ENCODE measurements at places on chromosomes 7 and 10.

DNA sequence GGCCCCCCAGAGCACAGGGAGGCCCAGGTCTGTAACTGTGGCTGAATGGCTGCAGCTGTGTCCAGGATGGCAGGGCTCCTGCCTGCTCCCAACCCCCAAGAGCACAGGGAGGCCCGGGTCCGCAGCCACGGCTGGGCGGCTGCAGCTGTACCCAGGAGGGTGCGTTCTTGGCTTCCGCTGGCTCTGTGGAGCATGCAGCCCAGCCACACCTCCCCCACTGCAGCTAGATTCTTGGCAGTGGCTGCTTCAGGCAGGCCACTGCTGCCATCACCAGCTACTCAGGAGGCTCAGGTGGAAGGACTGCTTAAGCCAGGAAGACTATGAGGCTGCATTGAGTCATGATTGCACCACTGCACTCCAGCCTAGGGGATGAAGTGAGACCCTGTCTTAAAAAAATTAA lies 27.9 kb downstream of the C7orf25 start:
- DNase-seq, result peak; percentile 81

DNA sequence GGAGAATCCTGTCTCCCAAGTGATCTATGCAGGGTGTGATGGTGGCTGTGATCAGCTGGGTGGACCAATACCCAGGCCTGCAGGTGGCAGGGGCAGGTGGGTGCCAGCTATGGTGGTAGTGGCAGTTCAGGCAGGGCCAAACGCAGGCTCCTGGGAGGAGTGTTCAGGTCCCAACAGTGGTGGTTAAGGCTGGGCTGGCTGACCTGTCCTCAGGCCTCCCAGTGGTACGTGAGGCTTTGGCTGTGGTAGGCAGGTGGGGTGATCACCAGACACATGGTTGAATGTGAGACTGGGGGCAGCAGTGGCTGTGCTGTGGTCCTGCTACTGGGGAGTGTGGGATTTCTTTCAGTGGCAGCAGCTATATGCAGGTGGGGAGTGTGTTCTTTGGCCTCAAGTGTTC lies 126.7 kb upstream of the STARD3NL start:
- DNase-seq, result no peak

DNA sequence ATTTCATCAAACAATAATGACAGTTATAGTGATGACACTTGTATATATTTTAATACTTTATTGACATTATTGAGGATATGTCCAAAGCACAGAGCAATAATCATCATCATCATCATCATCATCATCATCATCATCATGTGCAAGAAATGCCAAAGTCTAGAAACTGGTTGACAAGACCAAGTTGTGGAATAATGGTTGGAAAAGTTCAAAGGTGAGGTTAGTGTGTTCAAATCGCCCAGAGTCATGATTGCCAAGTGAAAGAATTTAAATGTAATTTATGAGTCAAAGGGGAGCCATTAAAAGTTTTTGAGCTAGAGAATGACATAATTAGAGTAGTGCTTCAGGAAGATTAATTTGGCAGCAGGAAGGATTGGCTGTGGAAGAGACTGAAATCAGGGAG lies 852.4 kb downstream of the SORCS1 start:
- no peak for DNase-seq

GRCh38 chr10:87551326-87551725 lies 46.6 kb downstream of the MINPP1 start:
- DNase-seq, result no peak

GRCh38 chr10:91316486-91316885 lies 93.7 kb upstream of the HECTD2 start:
- no peak for DNase-seq

DNA sequence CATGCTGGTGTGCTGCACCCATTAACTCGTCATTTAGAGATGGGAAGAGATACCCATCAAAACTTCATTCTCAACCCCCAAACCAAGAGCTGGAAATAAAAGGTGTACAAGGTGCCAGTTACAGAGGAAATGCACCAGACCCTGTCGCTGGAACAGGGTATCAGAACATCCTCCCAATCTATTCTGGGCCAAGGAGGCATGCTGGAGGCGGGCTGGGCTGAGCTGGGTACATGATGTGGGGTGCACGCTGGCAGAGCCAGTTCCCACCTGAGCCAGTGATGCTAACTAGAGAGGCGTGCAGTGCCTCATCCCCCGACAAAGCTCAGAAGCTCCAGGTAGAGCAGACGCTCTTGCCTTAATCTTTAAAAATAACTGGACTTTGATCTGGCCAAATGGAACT lies 70.1 kb downstream of the NPSR1 start:
- DNase-seq, result no peak

DNA sequence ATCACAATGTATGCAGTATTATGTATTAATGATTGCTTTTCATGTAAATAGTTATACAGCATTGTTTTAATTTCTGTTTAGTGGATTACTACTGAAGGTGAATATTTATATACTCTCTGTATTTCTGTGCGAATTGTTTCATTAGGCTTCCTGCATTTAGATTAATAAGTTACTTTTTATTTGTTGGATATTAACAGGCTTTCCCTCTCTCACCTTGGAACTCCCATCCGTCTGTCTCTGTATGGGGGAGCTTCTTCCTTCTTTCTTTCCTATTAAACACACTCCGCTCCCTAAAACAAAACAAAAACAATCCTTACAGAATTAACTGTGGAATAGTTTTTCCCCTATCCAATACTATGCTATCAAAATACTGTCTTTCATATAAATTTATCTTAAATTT lies 205.1 kb downstream of the CACNB2 start:
- no peak for DNase-seq

GRCh38 chr10:55263327-55263726 lies 462.3 kb upstream of the PCDH15 start:
- DNase-seq, result no peak

- DNase-seq, result no peak
Measured at GRCh38 chr10:3671386-3671955, 113.5 kb downstream of the KLF6 start.

DNA sequence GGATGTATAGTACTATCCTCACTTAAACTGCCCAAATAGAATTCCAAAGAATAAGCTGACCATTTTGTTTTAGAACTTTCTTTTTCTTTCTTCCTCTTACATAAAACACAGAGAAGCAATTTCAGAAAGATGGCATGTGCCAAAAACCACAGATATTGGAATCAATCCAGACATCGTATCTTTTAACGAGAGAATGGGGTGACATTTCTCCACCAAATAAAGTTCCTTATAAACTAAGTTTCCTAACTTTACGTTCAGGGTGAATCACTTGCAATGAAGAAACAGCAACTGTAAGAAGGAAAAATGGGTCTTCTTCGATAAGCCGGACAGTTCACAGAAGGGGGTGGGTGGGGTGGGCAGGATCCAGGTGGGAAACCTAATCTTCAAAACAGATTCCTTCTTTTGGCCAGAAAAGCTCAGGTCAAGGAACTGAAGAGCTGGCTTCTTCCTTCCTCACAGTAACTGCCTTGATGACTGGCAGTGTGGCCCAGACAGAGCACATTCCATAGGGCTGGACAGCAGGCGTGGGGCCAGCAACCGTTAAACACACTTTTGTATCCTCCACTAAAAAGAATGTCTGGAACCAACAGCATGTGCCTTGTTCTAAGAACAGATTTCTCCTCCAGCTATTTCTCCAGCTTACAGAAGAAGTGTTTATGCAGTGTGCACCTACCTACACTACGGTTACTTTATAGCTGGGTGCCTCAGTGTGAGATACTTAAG lies 31.5 kb downstream of the CREB3L2 start:
- DNase-seq, result no peak

- no peak for DNase-seq
Measured at GRCh38 chr7:117929237-117929636, 56.0 kb upstream of the CTTNBP2 start.

- DNase-seq, result no peak
Measured at GRCh38 chr7:44736896-44737295, 11.8 kb upstream of the ZMIZ2 start.

GRCh38 chr10:113534423-113534822 lies 18.4 kb upstream of the HABP2 start:
- no peak for DNase-seq
